ENCODE measurements at places on chromosomes 6 and 20. TPM values are rescaled to one million over a fixed set of nuclear protein-coding genes. Genes with fewer than 3 reads are reported as not detected.

The IRF4 gene
- not detected for total RNA-seq

The AGPAT4 gene
- total RNA-seq, result 5.8 TPM

The ARG1 gene
- total RNA-seq, result not detected

The PSMF1 gene
- total RNA-seq, result 41.6 TPM

The HLA-DPA1 gene
- 2.5 TPM for total RNA-seq

The PPP1R14C gene
- 3.3 TPM for total RNA-seq

The FOXS1 gene
- 0.07 TPM for total RNA-seq

The YTHDF1 gene
- 19.8 TPM for total RNA-seq

The IP6K3 gene
- not detected for total RNA-seq

The BCAS4 gene
- total RNA-seq, result 13.1 TPM

The TMX4 gene
- 8.1 TPM for total RNA-seq

The COL10A1 gene
- total RNA-seq, result not detected

The POFUT1 gene
- 42.7 TPM for total RNA-seq

The ADGRF1 gene
- total RNA-seq, result not detected

The CALHM6 gene
- 1.7 TPM for total RNA-seq

The EYS gene
- total RNA-seq, result not detected

The SEMG1 gene
- total RNA-seq, result not detected

The PRSS16 gene
- 0.33 TPM for total RNA-seq

The ATRN gene
- 6.6 TPM for total RNA-seq

The TNFAIP3 gene
- 0.79 TPM for total RNA-seq

The L3MBTL3 gene
- 2.9 TPM for total RNA-seq

The PEX3 gene
- total RNA-seq, result 13.6 TPM

The FAM209A gene
- total RNA-seq, result not detected

The GRM1 gene
- total RNA-seq, result 0.05 TPM

The SYCP2L gene
- 0.99 TPM for total RNA-seq

The GINM1 gene
- 45.1 TPM for total RNA-seq

The PCMT1 gene
- 229 TPM for total RNA-seq

The ROMO1 gene
- total RNA-seq, result 143 TPM

The CUL7 gene
- total RNA-seq, result 10.8 TPM

The CCDC167 gene
- total RNA-seq, result 71.3 TPM

The CALHM4 gene
- not detected for total RNA-seq

The CCN5 gene
- not detected for total RNA-seq

The GPR31 gene
- total RNA-seq, result not detected

The ABHD12 gene
- total RNA-seq, result 15.9 TPM

The ADGRG6 gene
- total RNA-seq, result 0.64 TPM

The BPI gene
- total RNA-seq, result not detected

The COL9A1 gene
- not detected for total RNA-seq

The CNR1 gene
- total RNA-seq, result 0.07 TPM

The RIPPLY2 gene
- not detected for total RNA-seq

The SLC22A1 gene
- total RNA-seq, result not detected

The TRMT11 gene
- total RNA-seq, result 7.7 TPM

The POPDC3 gene
- 1.8 TPM for total RNA-seq

The PAK5 gene
- total RNA-seq, result not detected

The TRIM15 gene
- not detected for total RNA-seq

The ITPA gene
- total RNA-seq, result 48.5 TPM

The MOCS1 gene
- total RNA-seq, result 2.6 TPM

The PSMB1 gene
- 959 TPM for total RNA-seq

The TNFRSF21 gene
- 0.76 TPM for total RNA-seq

The RIMS1 gene
- total RNA-seq, result 17.4 TPM

The EHMT2 gene
- total RNA-seq, result 38.9 TPM

The TFAP2B gene
- not detected for total RNA-seq

The HTR1B gene
- not detected for total RNA-seq
